ENCODE measurements at places on chromosomes 12 and 14. TPM values are rescaled to one million over a fixed set of nuclear protein-coding genes. Genes with fewer than 3 reads are reported as not detected.

GRCh38 chr12:40989785-40990184 lies 198.3 kb upstream of the PDZRN4 start:
- DNase-seq = no peak

- DNase-seq = no peak
Observed at GRCh38 chr12:51389302-51389999, 1.8 kb downstream of the GALNT6 start.

DNA sequence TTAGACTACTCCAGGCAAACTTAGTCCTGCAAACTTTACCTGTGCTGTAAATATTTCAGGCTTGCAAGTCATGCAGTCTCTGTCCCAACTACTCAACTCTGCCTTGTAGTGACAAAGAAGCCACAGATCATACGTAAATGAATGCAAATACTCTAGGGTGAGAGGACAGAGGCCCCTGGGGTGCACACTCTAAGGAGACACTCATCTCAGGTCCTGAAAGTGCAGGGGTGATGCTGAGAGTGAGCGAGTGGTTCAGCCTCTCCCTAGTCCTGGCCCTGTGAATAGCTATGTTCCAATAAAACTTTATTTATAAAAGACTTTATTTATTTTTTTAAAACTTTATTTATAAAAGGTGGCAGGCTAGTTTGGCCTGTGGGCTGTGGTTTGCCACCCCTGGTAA lies 34.9 kb downstream of the HCAR2 start:
- DNase-seq = no peak

DNA sequence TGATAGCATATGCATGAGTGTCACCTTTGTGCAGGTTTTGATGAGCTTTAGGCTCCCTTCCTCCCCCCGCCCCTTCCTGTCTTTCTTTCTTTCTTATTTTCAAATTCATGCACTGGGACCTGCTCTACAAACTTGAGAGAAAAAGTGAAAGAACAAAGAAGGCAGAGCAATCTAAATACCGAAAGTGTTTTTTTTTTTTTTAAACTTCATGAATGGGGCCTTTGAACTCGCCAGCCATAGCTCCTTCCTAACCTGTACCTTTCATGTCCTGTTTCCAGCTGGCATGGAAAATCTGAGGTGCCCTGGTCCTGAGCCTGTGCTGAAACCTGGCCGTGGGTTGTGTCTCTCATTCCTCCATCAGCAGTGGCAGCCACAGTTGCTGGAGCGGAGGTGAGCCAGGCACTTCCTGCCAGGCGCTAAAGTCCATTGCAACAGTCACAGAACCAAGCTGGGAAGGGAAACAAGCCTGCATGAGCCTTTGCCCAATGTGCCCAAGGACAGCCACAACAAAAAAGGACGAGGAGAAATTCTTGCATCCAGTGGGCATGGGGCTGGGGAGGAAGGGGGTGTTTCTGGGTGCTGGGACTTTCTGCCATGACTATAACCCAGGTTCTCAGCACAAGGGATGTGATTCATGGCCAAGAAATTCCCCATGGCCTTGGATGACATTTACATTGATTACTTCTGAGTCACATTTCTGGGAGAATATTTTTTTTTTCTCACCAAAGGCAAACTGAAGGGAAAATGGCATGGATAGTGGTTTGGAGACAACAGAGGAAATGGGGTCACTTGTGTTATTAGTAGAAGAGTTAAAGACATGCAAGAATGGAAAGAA lies 102.7 kb downstream of the TMEM30B start:
- DNase-seq = no peak

DNA sequence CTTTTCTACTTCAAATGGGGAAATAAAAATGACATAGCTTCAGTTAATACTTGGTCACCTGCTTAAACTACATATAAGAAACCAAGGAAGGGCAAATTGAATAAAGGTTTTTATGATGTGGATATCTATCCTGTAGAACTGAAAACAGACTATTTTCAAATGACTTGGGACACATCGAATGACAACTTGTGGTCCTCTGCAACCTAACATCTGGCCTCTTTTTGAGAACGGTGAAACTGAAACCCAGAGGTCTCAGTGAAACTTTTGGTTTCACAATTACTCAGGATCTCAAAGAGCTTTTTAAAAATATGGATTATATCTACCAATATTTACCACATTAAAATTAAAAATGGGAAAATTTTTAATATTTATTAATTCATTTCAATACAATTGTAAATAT lies 65.2 kb downstream of the PPP2R5E start:
- DNase-seq = no peak

LRRK2 gene
- polyA plus RNA-seq = 48.1 TPM
